Fibroblast of the conjunctiva (primary cell): ENCODE measurements at places on chromosomes 6 and 20.

DNA sequence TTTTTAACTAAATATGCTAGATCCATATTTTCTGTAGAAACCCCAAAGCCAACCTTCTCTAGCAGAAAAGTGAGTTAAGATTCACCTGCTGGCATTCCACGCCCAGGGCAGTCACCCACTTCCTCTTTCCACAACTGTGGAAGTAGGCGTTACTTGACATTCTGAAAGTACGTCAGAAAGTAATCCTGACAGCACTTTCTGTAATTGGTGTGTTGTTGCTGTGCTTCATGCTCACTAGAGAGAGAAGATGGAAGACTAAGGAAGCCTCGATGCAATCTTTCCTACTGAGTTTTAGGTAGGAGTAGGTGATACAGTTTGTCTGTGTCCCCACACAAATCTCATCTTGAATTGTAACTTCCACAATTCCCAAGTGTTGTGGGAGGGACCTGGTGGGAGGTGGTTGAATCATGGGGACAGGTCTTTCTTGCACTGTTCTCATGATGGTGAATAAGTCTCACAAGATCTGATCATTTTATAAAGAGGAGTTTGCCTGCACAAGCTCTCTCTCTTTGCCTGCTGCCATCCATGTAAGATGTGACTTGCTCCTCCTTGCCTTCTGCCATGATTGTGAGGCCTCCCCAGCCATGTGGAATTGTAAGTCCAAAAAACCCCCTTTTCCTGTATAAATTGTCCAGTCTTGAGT lies 101.1 kb downstream of the MAP3K7 start:
- DNase-seq, result no peak

DNA sequence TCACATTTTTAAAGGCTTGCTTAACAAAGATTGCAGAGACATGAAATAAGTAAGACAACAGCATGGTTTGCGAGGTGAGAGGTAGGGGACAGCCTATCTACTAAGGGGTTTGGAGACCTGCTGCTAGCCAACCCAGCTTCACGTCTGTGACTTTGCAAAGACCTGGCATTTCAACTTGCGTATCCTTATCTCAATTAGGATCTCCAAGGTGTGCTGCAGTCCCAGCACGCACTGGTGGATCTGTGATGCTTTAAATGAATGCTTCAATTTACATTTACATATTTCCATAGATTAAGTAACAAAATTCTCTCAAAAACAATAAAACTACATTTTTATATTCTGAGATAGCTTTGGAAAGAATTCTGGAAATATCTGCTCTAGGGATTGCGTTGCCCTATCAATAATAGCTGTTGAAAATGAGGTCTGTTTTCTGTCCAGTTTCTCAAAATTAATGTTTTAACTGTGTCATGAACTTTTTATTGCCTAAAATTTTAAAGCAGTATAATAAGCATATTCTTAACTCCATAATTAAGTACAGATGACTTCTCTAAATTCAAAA lies 124.4 kb upstream of the EDN1 start:
- DNase-seq, result no peak

DNA sequence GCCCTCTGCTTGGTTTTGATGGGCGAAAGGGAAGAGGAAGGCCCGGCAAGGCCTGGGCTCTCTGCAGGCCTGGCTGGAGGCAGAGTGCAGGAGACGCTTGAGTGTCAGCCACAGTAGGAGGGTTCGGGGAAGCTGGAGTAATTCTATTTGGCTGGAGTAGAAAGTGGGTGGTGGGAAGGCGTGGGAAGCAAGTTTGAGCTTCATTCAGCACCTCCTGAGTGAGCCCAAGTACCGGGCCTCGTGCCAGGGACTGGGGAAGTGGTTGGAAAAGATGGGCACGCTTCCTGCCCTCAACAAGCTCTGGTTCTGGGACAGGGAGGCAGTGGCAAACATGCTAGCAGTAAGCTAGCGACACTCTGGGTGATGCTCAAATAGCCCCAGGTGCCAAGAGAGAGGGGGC lies 72.5 kb downstream of the DLGAP4 start:
- DNase-seq, result no peak

GRCh38 chr6:165689699-165690098 lies 26.7 kb upstream of the PDE10A start:
- no peak for DNase-seq

DNA sequence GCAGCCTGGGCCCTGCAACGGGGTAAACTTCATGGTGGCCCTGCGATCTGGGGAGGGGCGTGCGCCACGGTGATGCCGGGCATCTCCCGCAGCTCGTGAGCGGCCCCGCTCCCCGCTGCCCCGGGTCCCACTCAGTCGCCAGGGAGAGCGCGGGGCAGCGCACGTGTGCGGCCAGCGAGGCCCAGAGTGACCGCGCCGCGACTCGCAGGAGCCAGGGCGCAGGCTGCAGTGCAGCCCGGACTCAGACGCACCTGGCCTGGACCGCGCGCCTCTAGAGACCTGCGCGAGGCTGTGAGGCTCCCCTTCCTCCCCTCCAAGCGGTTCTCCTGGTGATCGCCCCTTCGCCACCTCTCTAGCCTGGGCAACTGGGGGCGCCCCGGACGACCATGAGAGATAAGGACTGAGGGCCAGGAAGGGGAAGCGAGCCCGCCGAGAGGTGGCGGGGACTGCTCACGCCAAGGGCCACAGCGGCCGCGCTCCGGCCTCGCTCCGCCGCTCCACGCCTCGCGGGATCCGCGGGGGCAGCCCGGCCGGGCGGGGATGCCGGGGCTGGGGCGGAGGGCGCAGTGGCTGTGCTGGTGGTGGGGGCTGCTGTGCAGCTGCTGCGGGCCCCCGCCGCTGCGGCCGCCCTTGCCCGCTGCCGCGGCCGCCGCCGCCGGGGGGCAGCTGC lies 652 bp downstream of the BMP6 start:
- no peak for DNase-seq
